Right ventricle myocardium superior (tissue), 1 donor: ENCODE measurements at places on chromosomes 6 and 20.
A peak's percentile ranks its signal among the peaks of the same experiment; 100 is the strongest.

- no peak for DNase-seq
Observed at GRCh38 chr20:2538931-2539720, 2.8 kb downstream of the TMC2 start.

DNA sequence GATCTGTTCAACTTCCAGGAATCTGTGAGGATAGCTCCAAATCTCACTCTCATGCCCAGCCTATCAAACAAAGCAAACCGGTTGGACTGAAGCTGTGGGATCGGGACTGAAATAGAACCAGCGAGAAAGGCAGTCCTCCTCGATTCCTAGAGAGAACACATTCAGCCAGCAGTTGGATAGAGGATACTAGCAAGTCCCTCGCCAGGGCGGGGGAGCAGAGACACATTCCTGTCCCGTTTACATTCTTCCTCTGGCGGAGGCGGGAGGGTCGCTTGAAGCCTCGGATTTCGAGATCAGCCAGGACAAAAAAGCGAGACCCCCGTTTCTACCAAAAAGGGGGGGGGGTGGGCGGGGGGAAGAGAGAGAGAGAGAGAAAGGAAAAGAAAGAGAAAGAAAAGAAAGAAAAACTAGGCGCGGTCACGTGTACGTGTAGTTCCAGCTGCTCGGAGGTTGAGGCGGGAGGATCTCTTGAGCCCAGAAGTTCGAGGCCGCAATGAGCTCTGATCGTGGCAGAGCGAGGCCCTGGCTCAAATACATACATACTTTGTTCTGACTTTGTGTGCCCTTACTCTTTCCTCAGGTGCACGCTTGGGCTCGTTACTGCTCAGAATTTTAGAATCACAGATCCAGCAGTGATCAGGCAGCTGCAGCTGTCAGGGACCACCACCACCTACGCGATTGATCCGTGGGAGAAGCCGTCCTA, 19.5 kb downstream of the ZNF311 start:
- peak; percentile 87 for DNase-seq

DNA sequence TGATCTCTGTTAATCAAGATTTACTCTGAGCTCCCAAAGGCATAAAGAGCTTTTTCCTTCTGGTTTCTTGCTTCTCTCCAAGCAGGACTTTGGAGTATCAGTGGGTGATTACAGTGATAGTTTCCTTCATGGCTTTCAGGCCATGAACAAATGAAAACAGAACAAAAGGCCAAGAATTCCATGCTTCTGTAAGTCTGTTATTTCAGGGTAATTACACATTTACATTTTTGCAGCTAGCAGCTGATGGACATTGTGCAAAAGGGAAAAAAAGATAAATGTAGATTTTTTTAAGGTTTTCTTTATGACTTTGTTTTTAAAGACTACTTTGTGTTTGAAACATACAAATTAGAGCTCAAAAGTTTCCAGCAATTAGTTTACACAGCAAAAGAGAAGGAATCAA, 441.6 kb downstream of the PLCB1 start:
- DNase-seq = no peak

GRCh38 chr6:30259140-30260035, 46.2 kb upstream of the TRIM26 start:
- DNase-seq = peak; percentile 74

GRCh38 chr20:49230561-49231133, 11.4 kb downstream of the DDX27 start:
- peak; percentile 64 for DNase-seq

GRCh38 chr6:80183019-80183795, 76.7 kb downstream of the BCKDHB start:
- DNase-seq = no peak

DNA sequence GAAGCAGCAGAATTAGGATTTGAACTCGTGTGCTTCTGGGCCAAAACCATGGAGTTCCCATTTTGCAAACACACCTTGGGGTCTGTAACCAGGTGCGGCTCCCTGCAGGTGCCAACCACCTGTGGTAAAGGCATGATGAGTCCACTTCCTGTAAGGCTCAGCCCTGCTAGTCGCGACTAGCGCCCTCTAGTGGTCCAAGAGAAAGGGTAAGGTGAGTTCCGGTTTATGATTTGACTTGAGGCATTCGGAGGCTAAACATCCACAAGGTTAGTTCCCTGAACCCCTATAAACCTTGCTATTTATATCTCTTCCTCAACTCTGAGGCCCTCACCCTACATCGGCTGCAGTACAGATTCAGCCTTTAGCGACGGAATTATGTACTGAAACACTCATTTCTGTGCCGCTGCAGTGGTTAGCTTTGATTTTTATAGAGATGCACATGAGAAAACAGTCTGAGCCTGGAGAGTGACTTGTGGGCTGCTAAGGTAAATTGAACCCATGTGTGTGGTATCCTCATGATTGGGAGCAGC, 173.4 kb downstream of the PLCB1 start:
- peak; percentile 60 for DNase-seq

- DNase-seq = no peak
Observed at GRCh38 chr6:166541876-166542579, 44.5 kb downstream of the RAMACL start.

DNA sequence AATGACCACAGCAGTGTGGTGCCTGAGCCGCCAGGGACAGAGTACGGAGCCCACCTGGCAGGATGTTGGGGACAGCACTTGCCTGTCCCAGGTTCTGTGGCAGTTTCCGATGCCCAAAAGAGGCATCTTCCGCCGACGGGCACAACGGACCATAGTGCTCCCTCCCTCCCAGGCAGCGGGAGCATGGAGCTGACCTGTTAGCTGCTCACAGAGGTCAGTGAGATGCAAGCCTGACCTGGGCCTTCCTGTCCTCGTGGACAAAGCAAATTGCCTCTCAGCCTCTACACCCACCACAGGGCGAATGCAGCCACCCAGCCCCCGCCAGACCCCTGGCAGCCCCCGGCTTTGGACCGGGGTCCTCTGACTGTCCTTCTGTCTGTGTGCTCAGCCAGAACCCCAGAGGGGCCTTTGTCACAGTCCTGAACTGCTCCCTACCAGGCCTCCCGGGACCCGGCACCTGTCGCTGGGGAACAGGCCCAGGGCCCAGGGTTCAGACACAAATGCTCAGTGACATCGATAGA, 16.2 kb upstream of the FRMD1 start:
- DNase-seq = peak; percentile 24

DNA sequence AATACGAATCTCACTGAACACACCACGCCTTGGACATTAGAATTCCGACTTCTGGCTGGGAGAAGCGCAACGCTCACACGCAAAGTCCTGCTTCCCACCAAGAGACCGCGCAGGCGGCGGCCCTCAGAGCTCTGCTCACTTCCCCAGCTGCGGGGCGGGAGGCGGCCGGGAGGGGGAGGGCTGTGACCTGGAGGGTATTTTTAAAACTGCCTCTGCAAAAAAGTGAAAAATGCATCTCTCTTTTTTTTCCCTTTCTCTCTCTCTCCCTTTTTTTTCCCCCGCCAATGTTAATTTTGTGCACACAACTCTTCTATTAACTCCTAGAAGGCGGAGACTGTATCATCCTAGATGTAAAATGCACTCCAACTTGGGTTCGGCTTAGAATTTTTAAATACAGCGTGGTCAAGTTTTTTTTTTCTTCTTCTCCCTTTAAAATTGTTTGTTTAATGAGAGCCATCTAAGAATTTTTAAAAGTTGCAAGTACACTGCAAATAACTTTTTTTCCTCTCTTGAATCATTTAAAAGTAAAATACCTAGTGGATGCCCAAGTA, 66.4 kb downstream of the STX11 start:
- peak; percentile 82 for DNase-seq

GRCh38 chr20:61805781-61806180, 259.9 kb downstream of the TAF4 start:
- peak; percentile 14 for DNase-seq

DNA sequence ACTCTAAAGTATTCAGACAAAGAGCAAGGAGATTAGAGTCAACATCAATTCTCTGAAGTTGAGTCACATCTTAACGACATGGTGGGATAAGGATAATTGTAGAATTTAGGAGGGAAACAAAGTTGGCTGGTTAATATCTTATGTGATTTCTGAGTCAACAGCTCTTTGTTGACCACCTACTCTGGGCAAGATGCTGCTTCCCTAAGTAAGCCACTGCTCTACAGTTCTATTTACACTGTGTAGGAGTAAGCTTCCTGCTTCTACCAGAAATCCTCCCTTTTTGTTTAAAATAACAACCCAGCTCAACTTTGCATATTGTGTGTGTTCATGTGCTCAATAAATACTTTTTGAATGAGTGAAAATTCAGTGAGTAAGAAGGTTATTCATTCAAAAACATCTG, 3.1 kb downstream of the HS3ST5 start:
- DNase-seq = no peak

GRCh38 chr6:4348462-4349112, 213.2 kb upstream of the ECI2 start:
- DNase-seq = no peak

GRCh38 chr20:41411391-41411847, 44.8 kb upstream of the EMILIN3 start:
- DNase-seq = no peak

GRCh38 chr6:121838842-121839241, 403.4 kb downstream of the GJA1 start:
- peak; percentile 74 for DNase-seq

GRCh38 chr6:44043479-44044153, 83.6 kb downstream of the MRPL14 start:
- DNase-seq = peak; percentile 67

GRCh38 chr20:51423290-51423667, 119.2 kb downstream of the NFATC2 start:
- no peak for DNase-seq

DNA sequence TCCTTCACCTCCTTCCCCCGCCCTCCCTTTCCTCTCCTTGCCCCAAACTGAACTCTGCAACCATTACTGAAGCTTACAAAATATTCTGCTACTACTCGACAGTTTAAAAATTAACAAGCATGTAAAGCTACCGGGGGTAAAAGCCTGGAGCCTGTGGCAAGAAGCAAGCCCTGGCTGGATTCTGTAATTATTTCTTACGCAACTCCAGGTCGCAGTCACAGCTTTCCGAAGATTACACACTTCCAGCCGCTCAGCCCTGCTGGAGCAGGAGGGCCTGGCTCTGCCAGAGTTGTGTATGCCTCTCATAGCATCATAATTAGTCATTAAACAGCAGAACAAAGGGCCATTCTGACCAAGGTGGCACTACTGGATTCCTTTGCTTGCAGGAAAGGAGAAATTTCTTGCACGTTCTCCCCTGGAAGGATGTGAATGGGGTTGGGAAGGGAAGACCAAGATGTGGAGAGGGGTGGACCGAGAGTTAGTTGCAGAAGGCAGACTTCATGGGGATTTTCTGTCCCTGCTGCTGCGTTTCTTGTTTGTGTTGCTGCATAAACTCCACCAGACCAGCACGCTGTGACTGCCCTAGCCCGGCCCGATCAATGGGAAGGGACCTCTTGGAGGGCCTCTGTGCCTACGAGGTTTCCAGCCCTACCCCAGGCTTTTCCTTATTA, 23.6 kb downstream of the FOXQ1 start:
- DNase-seq = peak; percentile 57

GRCh38 chr6:167797476-167798265, 29.0 kb upstream of the AFDN start:
- no peak for DNase-seq

DNA sequence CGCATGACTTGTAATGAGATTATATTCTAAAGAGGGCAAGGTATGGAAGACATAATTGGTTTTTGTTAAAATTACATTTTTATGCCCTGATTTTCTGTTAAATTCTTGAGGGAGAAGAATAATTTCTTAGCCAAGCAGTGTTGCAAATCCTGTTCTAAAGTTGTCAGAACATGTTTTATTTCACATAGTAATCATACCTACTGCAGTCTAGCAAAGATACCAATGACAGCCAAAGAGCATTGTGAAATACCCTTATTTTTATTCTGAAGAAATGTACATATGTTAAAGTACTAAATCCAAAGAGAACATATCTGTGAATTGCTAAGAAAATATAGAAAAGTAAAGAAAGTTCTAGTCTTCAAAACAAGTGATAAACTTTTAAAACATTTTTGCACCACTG, 39.6 kb upstream of the SMIM8 start:
- DNase-seq = no peak

DNA sequence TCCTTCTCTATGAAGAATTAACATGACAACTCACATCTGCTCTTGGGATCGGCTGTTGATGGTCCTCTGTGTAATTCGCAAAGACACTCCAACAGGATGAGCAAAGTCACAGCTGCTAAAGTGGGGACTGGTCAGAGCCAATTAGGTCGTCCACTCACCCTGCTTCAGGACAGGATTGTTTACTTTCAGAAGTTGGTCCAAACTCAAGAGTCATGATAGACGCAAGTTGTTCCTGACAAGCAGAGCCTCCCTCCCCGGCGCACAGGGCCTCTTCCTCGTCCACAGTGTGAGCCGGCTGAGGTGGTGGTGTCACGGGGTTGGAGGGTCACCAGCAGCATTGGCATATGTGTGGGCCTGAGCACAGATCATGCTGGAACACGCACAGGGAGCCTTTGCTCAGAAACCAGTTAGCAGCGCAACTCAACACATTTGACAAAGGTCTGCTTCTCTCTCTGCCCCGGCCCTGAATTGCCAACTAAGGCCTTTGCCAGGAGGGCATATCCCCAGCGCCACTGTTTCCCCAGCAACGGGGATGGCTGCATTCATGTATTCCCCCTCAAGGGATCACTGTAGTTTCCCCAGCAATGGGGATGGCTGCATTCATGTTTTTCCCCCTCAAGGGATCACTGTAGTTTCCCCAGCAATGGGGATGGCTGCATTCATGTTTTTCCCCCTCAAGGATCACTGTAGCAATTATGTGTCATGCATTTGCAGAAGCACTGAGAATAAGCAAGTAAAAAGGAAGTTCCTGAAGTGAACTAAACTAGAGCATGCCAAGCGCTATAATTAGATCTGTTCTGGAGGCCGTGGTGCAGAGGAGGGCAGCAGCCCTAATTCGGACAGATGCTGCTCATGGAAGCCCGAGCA, 111.7 kb downstream of the THBS2 start:
- DNase-seq = peak; percentile 83
